ENCODE measurements at places on chromosomes 11 and 22.

- DNase-seq = no peak
These were observed 525 bp downstream of the MAPK8IP2 start for GRCh38 chr22:50600967-50601668.

DNA sequence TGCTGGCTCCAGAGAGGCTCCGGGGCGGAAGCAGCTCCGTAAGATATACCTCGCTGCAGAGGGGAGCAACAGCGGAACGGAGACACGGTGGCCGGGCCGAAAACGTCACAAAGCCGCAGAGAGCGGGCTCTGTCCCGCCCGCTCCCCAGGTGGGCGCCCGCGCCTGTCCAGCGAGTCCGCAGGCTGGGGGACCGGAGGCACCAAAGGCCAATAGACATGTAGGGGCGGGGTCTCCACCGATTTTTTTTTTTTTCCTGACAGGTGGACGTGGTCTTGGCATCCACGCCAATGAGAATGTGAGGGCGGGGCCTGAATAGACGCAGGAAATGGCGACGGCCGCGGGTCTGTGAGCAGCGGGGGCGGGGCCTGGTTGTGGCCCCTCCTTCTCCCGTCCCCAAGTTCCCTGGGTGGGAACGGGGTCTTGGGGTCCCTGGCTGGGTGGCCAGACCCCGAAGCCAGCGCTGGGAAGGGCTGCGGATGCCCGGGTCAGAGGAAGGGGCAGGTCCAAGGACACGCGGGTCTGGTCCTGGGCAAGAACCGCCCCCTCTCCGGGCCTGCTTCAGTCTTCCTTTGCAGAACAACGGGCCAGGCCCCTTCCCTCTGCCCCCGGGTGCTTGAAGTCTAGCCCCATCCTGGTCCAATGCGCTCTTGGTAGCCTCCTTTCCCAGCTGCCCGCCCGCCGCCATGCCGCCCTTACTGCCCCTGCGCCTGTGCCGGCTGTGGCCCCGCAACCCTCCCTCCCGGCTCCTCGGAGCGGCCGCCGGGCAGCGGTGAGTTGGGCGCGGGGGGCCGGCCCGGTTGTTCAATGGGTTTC is at the start of gene DNAJC4:
Gene DNAJC4, plus strand, starts transcription at position 378 of the 814 bp plus-strand sequence. Its CDS starts 307 bp downstream, at position 685.
- peak; percentile 79 for DNase-seq

- no peak for DNase-seq
These were observed 5.8 kb downstream of the PIWIL3 start for GRCh38 chr22:24768537-24769374.

DNA sequence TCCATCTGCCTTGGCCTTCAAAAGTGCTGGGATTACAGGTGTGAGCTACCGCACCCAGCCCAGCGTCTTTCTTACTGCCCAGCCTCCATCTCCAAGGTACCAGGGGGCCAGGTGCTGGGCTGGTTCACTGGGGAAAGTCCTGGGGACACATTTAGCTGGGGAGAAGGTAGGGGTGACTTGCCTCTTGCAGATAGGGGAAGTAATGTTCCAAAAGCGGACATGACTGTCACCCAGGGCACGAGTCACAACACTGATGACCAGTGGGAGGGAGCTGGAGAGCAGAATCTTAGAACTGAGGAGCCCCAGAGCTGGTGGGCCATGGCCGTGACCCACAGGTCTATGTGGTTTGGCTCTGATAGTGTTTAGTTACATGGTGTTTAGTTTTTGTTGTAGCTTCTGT is 2.4 kb upstream of the SLC15A3 start:
- DNase-seq = no peak

DNA sequence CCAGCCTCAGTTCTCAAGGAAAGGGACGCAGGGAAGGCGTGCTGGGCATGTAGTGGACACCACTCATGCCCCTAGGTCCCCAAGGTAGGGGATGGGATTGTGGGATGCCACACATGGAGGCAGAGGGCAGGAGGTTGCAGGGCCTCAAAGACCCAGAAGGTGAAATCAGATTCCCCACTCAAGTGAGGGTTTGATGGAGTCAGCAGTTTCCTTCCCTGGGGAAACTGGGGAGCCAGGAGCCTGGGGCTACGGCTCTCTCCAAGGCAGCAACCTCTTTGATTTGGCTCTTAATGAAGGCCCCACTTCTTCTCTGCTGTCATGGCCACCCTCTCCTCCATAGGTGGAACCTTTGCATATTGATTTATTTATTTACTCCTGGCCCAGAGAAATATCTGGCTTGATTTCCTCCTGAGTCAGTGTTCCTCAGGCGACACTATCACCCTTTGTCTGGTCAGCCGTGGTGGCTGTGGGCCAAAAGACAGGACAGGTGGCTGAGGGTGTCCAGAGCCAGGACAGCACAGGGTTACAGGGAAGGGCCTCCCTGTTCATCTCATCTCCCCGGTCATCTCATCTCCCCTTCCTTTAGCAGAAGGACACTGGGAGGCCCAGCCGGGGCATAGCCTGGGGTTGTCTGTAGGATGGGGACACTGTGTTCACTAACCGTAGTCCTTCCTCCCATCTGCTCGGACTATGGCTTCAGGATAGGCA is 9.6 kb downstream of the GNAZ start:
- DNase-seq = no peak

GRCh38 chr11:63505857-63506528 is at the start of gene LGALS12:
LGALS12 (plus strand) TSS chr11:63506084; CDS start chr11:63506459, 375 bp downstream.
- no peak for DNase-seq

DNA sequence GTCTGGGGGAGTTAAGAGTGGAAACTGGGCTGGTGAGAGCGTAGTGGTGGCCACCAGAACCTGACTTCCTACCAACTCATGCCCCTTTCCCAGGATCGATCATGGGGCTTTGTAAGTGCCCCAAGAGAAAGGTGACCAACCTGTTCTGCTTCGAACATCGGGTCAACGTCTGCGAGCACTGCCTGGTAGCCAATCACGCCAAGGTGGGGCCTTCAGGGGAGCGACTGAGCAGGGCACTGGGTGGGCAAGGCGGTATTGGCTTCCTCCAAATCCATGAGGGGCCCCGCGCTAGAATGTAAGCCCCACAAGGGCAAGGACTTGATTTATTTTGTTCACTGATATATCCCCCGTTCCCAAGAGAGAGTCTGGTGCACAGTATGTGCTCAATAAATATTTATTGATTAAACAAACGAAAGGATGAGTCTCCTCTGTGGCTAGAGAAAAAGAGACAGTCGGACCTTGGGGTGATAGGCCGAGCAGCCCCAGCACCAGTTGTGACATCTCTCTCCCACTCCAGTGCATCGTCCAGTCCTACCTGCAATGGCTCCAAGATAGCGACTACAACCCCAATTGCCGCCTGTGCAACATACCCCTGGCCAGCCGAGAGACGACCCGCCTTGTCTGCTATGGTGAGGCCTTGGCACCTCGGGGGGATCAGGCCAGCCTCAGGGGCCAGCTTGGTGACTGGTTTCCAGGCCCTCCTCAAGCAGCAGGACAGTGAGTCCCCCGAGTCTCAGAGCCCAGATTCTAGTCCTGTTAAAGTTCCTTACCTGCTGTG is 765 bp downstream of the ZFPL1 start:
- DNase-seq = no peak

GRCh38 chr11:85182441-85183387 is 444.4 kb downstream of the DLG2 start:
- no peak for DNase-seq

GRCh38 chr11:100575860-100576717 is 111.0 kb upstream of the ARHGAP42 start:
- no peak for DNase-seq

DNA sequence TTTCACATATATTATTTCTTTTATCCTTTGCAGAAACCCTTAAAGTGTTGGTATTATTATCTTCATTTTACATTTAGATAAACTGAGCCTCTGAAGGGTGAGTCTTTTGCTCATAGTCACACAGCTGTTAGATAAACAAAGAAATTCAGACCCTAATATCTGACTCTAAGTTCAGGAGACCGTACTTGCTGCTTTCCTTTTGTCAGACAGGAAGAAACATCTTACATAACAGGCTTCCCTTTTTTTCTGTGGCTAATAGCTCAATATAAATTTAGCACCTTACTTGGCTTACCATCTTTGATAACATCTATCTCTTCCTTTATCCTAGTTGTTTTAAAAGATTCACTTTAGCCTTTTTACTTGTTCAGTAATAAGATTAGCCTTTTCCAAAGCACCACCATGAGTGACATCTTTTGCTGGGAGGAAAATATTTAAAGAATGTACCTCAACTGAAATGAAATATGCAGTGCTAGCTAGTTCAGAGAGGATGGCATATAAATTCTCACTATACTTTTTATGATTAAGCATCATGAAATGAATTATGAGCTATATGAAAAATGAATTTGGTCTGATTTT is 128.6 kb downstream of the WNT11 start:
- no peak for DNase-seq

DNA sequence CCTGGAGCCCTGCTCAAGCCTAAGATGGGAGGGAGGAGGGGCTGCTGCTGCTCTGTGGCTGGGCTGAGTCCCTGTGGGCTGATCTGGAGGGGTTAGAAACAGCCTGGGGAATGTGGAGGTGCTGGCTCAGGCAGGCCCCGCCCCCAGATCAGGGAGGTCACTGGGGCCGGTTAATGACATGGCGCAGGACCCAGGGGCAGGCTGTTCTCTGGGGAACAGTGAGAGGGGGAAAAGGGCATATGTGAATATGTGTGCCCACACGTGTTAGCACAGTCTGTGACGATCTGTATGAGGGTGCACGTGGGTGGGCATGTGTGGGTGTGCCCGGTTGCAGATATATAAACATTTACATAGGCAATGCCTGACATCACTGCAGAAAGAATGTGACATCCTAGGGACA is 143.5 kb downstream of the MIAT start:
- no peak for DNase-seq

GRCh38 chr11:133995066-133995465 is 38.3 kb upstream of the IGSF9B start:
- DNase-seq = no peak

GRCh38 chr11:45926536-45927331 is 4.3 kb downstream of the LARGE2 start:
- no peak for DNase-seq

DNA sequence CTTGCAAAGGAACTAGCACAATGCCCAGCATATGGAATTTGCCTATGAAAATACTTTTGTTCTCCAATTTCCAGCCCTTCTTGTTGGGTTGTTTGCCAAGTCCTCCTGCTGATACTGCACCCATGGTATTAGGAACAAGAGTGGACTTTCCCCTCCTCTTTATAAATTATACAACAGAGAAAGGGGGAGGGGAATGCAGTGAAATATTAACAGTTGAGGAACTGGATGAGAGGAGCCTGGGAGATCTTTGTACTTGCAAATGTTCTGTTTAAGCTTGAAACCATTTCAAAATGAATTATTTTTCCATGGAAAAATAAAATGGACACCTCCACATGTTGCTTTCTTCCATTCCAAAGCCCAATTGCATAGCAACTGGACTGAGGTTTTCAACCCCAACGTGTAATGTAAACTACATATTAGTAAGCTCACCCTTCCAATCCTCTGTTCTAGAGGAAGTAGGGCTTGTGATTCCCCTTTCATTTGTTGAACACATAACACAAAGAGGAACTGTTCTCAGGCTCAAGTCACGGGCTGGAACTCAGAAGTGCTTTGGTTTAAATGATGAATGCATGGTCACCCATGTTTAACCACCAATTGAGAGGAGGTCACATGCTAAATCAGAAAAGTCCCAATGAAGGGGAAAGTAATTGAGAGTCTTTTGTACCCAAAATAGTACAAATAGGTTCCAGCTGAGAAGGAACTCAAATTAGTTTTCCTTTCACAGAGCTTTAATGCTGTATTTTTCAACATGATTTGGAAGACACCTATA is 66.2 kb upstream of the ZC3H12C start:
- no peak for DNase-seq

DNA sequence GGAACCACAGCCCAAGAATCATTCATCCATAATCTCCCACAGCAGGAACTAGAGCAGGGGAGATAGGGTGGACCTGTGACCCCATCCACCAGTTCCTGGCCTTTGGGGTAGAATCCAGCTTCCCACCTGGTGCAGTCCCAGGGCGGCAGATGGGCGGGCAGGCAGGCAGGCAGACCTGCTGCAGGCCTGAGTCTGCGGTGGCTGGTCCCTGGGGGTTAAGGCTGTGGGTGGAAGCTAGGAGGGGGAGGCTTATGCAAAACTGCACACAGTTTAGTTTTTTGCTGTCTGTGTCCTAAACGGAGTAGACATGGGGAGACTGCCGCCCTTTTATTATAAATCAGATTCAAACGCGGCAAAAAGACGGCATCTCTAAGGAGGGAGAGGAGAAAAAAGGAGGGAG is 4.5 kb upstream of the NEFH start:
- DNase-seq = no peak

GRCh38 chr11:107182978-107183377 is 164.7 kb upstream of the GUCY1A2 start:
- no peak for DNase-seq

GRCh38 chr11:46410021-46410420 is 18.4 kb upstream of the CHRM4 start:
- DNase-seq = no peak

GRCh38 chr22:49969751-49970527 is 9.4 kb downstream of the PIM3 start:
- no peak for DNase-seq

Measured in stimulated activated CD8-positive, alpha-beta memory T cell treated with anti-CD3 and anti-CD28 coated beads, Interleukin-4, amount 100 ng/mL, for 24 hours (primary cell).